ENCODE measurements at places on chromosomes 16 and 17. TPM values are rescaled to one million over a fixed set of nuclear protein-coding genes. Genes with fewer than 3 reads are reported as not detected.

The CCL17 gene
- total RNA-seq = not detected

The SEZ6L2 gene
- total RNA-seq = 0.34 TPM

The CCL13 gene
- total RNA-seq = 0.73 TPM

The DNASE1L2 gene
- total RNA-seq = 0.86 TPM

DNA sequence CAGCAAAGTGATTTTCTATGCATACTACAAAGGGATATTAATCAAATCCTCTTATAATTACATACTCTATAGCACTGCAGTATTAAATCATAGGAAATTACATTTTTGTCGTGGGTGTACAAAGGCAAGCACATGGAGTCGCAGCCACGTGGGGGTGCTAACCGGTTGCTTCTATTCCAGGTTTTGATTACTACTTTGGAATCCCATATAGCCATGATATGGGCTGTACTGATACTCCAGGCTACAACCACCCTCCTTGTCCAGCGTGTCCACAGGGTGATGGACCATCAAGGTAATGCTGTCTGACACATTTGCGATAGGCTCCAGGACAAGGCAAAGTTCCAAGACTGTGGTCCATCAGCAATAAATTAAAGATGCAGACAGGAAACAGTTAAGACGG is 60.1 kb downstream of the ARSG start:
- no peaks in the 10 kb centered on the region for H3K27me3 ChIP-seq
- no peak overlapping the region for H3K4me3 ChIP-seq
- no peaks in the 10 kb centered on the region for H3K36me3 ChIP-seq

GRCh38 chr17:34820922-34821321 is 140.3 kb downstream of the CCT6B start:
- no peak overlapping the region for H3K4me3 ChIP-seq
- H3K27ac ChIP-seq = no peak overlapping the region
- H3K36me3 ChIP-seq = no peaks in the 10 kb centered on the region
- no peaks in the 10 kb centered on the region for H3K4me1 ChIP-seq

DNA sequence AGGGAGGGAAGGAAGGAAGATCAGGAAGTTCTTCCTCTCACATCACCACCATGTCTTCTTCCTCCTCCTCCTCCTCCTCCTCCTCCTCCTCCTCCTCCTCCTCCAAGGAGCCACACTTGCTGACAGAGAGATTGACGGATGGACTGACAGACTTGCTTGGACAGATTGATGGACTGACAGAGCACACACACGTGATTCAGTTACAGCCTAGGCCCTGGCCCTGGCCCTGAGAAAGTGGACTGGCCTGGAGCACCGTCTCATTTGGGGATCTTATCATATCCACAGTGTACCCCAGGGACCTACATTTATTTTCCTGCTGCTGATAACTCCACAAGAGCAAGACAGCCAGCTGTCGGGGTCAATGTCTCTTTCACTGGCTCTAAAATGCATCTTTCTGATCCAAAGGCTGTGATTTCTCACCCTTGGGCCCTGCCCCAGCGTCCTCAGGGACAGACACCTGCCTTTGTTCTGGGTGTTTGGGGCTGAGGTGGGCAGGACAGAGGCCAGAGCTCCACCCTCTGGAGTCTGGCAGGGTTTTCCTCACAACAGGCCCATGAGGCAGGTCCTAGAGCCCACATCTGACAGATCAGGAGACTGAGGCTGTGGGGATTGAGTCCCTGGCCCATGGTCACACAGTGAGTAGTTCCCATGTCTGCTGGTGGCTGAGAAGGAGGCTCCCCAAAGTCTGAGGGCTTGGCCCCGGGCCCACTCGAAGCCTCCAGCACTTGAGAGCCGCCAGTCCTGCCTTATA is 2.3 kb upstream of the P2RX1 start:
- no peak for DNase-seq
- H3K4me1 ChIP-seq = peaks cover 4% of the 10 kb centered on the region
- H3K27me3 ChIP-seq = no peaks in the 10 kb centered on the region
- no peak overlapping the region for H3K27ac ChIP-seq

DNA sequence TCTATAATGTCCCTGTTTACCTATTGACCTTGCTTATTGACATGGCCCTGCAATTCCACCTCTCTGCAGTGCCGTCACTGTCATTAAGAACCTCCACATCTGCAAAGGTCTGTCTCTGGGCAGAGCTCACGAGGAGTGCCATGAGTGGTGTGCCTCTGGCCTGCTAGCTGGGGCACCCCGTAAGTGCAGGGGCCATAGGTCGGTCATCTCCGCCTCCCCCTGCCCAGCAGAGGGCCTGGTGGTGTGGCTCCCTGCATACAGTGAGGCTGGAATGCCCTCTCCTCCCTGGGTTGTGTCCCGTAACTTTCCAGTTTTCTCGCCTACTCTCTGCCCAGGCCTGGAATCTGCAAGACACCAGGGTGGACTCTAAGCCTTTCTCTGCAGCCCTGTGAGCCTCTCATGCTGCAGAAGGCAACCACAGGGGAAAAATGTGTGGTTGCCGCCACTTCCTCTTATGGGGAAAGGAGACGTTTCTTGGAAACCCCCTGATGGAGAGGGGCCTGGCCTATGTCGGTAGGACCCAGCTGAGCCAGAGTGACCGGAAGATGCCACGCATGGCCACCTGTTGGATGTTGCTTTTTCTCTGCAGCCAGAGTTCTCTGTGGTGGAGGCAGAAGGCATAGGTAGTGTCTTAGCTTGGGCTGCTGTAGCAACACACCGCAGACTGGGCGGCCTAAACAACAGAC is 2.7 kb upstream of the SNX20 start:
- H3K27me3 ChIP-seq = no peaks in the 10 kb centered on the region
- no peaks in the 10 kb centered on the region for H3K4me1 ChIP-seq
- H3K4me3 ChIP-seq = no peak overlapping the region
- DNase-seq = no peak

DNA sequence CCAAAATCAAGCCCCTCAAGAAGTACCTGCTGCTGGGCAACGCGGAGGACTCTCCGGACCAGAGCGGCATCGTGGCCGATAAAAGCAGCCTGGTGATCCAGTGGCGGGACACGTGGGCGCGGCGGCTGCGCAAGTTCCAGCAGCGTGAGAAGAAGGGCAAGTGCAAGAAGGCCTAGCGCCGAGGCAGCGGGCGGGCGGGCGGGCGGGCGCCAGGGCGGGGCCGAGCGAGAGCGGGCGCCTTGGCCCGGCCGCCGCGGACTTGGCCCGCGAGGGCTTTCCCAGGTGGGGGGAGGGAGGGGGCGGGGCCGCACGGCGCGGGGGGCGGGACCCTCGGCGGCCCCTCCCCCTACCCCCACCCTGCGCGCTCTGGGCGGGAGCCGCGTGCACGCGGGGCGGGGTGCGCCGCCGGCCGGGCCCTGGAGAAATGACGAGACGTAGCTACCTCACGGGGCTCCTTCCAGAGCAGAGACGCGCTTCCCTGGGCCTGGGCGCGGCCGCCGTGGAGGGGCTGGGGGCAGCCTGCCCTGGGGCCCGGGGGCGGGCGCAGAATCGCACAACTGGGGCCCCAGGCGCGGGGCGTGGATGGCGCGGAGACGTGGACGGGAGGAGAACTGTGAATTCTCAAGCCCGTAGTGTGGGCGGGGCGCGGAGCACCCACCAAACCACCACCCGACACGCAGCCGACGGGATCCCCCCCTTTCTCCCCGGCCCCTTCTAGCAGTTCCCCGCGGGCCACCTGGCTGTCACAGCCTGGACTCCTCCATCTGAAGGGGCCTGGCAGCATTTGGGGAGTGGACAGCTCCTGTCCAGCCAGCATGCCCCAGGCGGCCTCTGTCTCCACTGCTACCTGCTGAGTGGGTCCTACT is 218.7 kb downstream of the NTN1 start:
- peaks cover 17% of the 10 kb centered on the region for H3K4me1 ChIP-seq
- peak overlapping the region; percentile 72 for H3K4me3 ChIP-seq
- no peaks in the 10 kb centered on the region for H3K27me3 ChIP-seq
- H3K27ac ChIP-seq = peak overlapping the region; percentile 90

- H3K4me1 ChIP-seq = no peaks in the 10 kb centered on the region
- H3K36me3 ChIP-seq = no peaks in the 10 kb centered on the region
- peaks cover 9% of the 10 kb centered on the region for H3K27me3 ChIP-seq
- H3K27ac ChIP-seq = no peak overlapping the region
- no peak overlapping the region for H3K4me3 ChIP-seq
Measured at GRCh38 chr17:48374650-48375230, 55.3 kb downstream of the SKAP1 start.

DNA sequence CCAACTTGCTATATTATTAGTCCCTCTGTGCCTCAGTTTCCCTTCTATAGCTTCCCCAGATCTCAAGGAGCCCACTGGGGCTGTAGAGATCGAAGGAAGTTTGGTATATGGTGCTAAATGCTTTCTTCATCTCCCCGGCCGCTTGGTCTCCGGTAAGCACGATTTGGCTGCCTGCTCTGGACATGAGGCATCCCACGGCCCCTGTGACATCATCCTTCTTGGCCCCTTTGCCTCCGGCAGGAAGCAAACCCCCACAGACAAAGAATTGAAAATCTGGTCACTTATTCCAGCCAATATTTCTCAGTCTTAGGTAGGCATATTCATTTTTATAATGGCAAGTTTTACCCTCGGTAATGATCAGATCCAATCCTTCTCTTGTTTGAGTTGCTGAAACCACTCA is 65.8 kb downstream of the WSCD1 start:
- H3K4me3 ChIP-seq = no peak overlapping the region
- no peak for DNase-seq
- no peaks in the 10 kb centered on the region for H3K27me3 ChIP-seq
- H3K36me3 ChIP-seq = no peaks in the 10 kb centered on the region
- H3K27ac ChIP-seq = no peak overlapping the region

Data from psoas muscle (tissue), 8 donors.